Stimulated activated CD4-positive, alpha-beta T cell treated with anti-CD3 and anti-CD28 coated beads, Interleukin-1b, Interleukin-23, amount 100 ng/mL, for 48 hours (primary cell): ENCODE measurements at places on chromosomes 6 and 20.

GRCh38 chr6:24284006-24284405, 73.9 kb downstream of the DCDC2 start:
- no peak for DNase-seq

GRCh38 chr6:109062767-109063352, 31.8 kb downstream of the SESN1 start:
- DNase-seq = no peak

DNA sequence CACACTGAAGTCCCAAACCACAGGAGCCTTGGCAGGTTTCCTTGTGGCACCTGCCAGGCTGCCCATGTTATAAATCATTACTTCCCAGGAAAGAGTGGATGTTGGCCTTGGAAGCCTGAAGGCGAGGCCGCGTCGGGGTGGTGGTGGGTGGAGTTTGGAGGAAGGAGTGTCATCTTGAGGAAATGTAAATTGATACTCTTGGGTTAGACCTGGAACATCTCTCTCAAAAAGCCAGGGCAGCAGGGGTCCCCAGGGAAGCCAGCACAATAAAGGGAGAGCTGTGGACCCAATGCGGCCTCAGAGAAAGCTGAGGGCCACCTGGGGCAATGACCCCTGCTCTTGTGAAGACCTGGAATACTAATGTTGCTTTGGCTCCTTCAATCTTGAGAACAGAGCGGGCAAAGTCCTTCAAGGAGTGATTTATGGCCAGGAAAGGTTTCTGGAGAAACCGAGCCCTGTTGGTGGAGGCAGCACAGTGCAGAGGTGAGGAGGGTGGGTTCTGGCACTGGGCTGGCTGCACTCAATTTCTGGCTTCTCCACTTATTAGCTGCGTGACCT, 26.3 kb upstream of the TRAF3IP2 start:
- no peak for DNase-seq

- no peak for DNase-seq
Measured at GRCh38 chr6:91387290-91388059, 800.6 kb upstream of the MAP3K7 start.
